Stimulated activated CD4-positive, alpha-beta T cell treated with anti-CD3 and anti-CD28 coated beads, Interleukin-1b, Interleukin-23, amount 100 ng/mL, for 4 hours (primary cell): ENCODE measurements at places on chromosomes 11 and 22.

DNA sequence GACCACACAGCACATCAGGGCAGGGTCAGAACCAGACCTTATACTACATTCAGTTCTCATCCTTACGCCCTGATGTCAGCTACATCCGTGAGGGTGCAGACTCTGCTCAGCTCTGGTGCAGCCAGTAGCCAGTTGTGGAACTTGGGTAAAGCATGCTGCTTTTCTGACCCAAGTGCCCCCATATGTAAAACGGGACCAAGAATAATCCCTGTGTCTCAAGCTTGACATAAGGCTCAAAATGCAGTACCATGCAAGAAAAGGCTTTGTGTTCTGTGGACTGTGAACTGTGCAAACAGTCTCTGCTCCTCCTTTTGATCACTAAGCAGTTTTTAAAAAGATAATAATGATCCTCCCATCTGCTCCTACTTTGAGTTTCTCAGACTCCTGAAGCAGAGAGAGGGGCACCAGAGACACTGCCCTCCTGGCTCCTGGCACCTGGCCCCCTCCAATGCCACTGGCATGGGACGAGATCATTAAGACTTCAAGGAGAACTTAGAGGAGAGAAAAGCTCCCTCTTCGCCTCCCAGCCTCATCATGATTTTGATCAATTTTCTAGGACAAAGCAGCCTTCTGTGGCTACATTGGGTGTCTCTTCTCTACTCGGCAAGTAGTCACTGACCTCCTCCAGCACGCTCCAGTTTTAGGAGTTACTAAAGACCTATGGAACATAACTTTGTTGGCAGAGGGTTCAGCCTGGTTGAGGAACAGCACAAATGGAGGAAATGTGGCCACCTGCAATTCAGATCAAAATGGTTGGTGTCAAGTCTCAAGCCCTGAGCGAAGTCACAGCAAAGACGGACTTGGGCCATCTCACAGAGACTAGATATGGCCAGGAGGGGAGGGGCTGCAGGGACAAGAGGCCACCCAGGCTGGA, 23.9 kb downstream of the IL10RA start:
- no peak for DNase-seq

- DNase-seq: no peak
Measured at GRCh38 chr22:24236656-24237055, 8.2 kb downstream of the GGT5 start.

DNA sequence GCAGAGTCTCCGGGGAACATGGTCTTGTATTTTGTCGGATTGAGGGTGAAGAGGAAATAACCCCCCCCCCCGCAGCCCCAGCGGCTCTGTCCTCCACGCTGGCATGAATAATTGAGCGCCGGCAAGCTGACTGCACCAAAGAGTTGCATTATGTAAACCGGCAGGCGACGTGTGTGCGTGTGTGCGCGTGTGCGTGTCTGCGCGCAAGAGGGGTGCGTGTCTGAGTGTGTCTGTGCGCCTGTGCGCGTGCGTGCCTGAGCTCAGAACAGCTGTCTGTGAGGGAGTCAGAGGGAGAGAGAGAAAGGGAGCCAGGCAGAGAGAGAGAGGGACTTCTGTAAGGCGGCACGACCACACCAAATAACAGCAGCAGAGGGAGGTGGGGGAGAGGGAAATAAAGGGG, 94.4 kb downstream of the SCN3B start:
- DNase-seq: no peak

DNA sequence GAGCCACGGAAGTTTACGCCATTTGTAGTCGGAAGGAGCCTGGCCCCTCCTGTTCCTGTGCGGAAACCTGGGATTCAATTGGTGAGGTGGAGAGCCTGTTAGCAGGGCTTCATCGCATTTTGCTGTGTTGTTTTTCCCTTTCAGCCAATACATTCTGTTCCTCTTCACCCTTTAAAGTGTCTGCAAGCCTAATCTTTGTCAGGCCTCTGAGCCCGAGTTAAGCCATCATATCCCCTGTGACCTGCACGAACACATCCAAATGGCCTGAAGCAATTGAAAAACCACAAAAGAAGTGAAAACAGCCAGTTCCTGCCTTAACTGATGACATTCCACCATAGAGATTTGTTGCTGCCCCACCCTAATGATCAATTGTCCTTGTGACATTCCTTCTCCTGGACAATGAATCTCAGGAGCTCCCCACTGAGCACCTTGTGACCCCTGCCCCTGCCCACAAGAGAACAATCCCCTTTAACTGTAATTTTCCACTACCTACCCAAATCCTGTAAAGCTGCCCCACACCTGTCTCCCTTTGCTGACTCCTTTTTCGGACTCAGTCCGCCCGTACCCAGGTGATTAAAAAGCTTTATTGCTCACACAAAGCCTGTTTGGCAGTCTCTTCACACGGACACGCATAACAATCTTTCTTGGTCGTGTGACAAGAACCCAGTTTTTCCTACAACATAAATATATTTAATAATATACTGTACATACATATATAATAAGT, 37.1 kb upstream of the MMP12 start:
- DNase-seq: no peak

DNA sequence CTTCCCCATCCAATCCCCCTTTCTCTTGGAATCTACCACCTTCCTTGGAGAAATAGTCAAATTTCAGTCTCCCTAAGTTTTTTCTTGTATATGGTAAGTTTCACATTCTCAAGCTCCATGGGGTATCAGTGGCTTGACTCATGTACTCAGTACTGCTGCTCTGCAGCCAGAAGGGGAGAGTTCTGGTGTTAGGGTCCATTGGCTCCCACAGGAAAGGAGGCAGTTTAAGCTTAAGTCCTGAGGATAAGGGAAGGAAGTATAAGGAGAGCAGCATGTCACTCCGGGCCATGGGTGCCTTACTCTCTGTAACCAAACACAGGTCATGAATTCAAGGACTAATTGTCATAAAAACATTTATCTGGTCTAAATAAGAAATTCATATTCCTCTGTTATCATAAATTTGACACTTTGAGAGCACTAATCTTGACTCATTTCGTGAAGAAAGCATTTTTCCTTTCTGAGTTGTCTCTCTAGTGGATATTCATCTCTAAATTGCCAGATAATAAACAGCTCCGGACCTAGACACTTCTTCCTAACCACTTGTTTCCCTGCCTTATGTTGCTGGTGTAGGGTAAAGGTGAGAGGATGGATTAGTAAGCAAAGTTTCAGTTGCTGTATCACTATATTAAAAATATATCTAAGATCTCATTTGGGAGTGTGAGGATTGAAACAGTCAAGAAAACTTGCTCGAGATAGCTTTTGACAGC, 20.1 kb upstream of the SORL1 start:
- DNase-seq: no peak

DNA sequence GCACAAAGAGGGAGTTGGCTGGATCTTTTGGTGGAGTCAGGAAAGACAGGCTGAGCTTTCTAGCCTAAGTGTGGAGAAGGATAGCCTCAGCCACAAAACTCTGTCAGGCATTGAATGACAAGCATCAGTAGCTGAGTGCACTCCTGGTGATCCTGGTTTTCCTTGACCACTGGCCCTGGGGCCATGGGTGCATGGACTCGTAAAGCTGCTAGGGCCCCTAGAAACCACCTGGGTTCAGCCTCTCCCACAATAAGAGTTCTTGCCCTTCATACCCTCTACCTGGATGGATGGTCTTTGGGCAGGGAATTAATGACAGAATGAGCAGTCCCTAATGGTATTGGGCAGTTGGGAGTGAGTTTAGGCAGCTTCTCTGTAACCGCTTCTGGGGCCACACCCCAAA, 22.9 kb downstream of the TUB start:
- DNase-seq: no peak

DNA sequence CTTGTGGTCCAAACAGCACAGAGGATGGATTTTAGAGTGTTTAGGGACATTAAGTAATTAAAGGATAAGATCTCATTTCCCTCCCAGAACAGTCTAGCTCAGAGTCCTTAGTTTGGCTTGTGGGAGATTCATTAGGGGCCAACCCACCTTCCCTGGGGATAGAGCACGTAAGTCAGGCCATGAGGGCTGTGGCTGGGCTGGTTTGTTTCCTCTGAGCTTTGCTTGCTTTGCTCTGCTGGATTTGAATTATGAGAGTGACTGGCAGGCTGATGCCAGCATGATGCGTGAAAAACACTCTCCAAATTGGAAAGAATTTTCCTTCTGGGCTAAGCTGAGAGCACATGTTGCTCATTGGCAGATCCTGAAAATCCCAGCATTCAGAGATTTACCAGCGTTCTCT, 84.7 kb upstream of the HEPHL1 start:
- no peak for DNase-seq

GRCh38 chr11:33195462-33196173, 34.3 kb upstream of the CSTF3 start:
- no peak for DNase-seq

DNA sequence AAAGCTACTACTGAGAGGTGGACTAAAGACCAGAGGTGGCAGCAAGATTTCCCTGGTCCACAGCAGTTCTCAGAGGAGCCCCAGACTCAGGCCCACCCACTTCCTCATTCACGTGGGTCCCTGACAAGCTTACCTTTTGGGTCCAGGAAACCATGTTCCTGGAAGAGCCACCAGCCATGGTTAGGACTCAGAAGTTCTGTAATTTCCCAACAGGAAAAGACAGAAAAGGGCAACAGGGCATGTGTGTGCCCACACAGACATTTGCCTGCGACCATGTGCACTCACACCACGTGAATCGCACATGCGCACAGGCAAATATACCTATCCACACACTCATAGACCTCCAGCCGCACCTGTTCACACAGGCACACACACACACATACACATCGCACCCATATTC, 42.9 kb downstream of the LRRC32 start:
- no peak for DNase-seq

GRCh38 chr11:131839326-131839725, 468.9 kb downstream of the NTM start:
- DNase-seq: no peak

DNA sequence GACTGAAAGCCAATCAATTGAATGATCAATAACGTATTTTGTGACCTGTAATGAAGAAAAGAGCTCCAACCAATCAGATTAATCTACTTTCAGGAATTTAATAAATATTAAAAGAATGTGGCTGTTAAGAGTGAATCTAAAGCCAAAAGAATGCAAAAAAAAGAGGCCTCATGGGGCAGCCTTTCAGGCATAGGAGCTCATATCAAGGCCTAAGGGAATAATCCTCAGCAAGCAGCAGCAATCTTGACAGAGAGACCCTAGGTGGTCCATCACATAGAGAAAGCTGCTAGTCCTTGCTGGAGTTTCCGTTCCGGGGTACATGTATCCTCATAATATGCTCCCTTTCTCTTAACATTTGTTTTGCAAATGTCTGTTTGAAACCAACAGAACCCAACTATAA, 313.1 kb upstream of the PITPNB start:
- no peak for DNase-seq

DNA sequence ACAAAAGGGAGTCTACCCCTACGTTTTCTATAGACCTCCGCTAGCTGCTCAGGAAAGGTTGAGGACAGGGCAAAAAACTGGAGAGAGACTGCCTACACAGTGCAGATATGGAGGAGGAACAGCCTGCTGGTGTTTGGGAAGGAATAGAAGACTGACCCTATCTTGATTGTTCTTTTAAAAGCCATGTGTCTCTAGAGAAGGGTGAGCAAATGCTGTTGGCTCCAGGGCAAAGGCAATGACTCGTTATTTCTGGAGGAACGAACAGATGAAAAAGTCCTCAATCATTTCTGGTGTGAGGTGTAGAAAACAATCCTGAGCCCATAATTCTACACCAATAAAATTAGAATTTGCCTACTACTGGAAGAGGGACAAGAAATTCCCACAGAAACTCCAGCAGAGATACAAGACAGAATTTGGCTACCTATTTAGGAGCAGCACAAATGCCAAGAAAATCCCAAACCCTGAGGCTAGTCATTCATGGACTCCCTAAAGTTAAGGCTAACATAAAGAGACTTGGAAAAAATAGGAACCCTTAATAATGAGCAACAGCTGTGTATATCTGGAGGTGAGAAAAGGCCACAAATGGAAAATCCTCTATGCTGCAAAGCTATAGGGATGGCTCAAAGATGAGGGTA, 1206.3 kb upstream of the CNTN5 start:
- no peak for DNase-seq

DNA sequence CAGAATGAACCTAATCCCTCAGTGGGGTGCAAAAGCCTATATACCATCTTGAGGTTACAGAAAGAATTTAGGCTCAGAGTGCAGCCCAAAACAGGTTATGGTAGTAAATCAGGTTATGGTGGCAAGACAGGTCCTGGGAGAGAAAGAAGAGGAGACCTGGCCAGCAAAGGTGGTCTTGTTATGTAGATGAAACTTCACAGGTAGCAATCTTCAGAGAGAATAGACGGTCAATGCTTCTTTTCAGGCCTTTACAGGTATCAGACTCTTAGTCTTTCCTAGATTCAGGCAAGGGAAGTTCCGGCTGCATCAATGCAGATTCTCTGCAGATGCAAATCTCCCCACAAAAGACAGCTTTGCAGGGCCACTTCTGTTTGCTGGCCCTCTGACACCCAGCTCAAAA, 45.8 kb upstream of the SORL1 start:
- DNase-seq: no peak

GRCh38 chr11:44147751-44148150, 52.3 kb downstream of the EXT2 start:
- no peak for DNase-seq

GRCh38 chr11:95353706-95354105, 122.7 kb upstream of the SESN3 start:
- no peak for DNase-seq

DNA sequence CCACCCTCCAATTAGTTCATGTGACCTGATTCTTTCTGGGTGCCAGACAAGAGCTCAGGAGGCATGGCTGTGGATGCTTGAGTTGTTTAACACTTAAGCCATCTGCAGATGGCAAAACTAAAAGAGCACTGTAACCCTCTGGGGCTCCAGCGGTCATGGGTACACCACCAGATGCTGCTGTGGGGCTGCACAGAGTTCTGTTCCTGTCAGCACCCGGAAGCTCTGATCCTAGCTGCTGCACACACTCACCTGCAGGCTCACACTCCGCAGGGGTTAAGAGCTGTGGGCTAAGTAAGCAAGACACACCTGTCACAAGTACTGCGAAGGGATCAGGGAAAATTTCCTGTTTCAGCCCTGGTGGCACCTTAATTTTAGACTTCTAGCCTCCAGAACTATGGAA, 307.8 kb downstream of the C11orf87 start:
- DNase-seq: no peak

GRCh38 chr22:26897384-26897783, 240.0 kb downstream of the MIAT start:
- DNase-seq: no peak
